Fibroblast of skin of left biceps (primary cell): ENCODE measurements at places on chromosomes 13 and 19.

- DNase-seq = no peak
These were observed 2.6 kb downstream of the ACSBG2 start for GRCh38 chr19:6138066-6138465.

GRCh38 chr19:1266916-1267476 is 2.1 kb upstream of the CIRBP start:
- no peak for DNase-seq

GRCh38 chr13:32124743-32125142 is 93.2 kb downstream of the FRY start:
- no peak for DNase-seq

DNA sequence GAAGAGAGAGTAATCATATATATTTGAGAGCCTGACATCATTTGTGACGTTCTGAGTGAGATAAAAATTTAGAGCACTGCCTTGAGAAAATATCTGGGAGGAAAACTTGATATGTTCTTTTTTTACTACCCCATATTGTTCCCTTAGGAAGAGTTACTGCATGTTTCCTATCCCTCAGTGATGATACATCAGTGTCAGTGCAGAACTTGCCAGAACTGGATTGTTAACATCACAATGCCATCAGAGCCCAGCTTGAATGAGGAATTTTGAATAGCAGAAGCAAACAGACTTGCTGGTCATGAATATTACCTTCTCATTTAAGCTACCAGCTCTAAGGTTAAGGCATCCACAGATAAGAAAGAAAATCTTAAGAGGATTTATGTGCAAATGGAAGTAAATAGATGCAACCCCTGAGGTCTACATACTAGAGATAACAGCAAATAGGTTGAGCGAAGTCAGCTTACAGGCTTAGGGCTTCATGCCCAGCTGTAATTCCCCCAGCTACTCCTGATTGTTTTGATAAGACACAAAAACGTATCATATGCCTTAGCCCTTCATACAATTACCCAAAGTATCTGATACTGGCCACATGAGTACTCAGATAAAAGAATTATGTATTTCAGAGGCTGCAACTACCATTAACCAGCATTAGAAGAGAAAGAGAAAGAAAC is 313.7 kb upstream of the ATXN8OS start:
- DNase-seq = no peak

GRCh38 chr13:44906713-44907112 is 82.6 kb downstream of the NUFIP1 start:
- DNase-seq = no peak

DNA sequence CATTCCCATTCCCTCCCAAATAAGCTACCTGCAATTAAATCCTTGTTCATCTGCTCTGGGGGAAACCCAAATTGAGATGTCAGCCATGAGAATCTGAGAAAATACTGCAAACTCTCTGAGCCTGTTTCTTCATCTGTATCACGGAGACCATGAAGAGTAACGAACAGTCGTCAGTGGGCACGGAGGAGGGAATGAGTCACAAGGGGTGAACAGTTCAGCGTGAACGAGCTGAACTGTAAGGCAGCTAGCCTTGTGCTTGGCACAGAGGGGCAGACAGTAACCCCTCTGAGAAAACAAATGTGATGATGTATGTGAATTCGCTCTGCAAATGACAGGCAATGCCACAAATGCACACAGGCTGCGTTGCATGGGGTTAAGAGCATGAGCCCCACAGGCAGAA is 288.7 kb downstream of the FOXO1 start:
- no peak for DNase-seq

DNA sequence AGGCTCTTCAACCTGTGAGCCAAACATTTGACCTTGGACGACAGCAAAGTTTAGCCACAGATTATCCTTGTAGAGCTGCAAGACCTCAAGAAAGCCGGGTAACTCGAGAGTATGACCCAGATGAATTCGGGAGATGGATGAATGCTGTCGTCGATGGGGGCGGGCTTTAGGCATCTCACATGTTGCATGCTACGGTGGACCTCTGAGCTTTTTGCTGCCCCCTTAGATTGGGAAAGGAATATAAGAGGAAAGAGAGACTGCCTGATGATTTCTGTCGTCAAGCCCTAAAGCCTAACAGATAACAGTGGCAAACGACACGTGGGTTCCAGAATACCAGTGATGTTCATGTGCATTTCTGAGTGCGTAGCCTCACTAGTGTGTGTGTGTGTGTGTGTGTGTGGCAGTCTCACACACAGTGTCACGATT is 730 bp upstream of the ABCC4 start:
- no peak for DNase-seq

- DNase-seq = no peak
These were observed 23.5 kb upstream of the SLC15A1 start for GRCh38 chr13:98775844-98776598.

GRCh38 chr13:32594157-32594738 is 8.0 kb downstream of the PDS5B start:
- no peak for DNase-seq

DNA sequence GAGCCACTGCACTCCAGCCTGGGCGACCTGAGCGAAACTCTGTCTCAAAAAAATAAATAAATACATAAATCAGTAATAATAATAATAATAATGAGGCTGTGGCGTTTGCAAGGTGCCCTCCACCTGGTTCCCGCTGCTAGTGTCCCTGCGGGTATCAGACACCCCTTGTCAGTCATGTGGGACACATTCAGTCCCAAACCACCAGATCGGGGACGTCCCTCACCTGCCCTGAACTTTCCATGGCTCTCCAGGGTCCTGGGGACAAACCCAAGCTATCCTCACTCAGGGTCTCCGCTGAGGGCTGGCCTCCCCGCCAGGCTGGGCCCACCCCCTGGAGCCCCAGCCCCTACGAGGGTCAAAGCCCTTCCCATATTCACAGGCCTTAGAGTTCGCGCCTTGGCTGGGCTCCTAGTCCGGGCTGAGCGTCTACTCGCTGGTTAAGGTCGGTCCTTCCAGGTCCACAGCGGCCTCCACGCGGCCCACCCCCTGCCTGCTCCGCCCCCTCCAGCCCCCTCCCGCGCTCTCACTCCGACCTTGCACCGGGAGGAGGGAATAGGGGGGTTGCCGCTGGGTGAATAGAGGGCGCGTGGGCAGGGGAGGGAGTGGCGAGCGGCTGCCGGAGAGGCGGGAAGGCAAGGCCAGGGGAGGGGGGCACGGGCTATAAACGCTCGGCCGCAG is 349 bp upstream of the KISS1R start:
- DNase-seq = no peak

DNA sequence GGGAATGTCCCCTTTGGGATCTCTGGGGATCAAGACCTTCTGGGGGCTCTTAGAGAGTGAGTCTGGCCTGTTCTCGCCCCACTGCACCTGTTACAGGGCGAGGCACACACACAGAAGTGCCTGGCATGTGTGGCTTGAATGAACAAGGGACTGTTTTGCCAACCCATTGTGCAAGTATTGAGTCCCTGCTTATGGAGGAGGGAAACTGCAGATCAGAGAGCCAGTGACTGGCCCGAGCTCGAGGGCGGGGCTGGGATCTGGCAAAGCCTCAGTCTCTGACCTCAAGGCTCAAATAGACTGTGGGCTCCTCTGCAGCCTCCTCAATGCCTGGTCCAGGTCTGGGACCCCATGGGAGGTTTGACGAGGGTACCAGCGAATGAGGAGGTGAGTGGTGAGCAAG is 5.5 kb downstream of the RAVER1 start:
- no peak for DNase-seq

DNA sequence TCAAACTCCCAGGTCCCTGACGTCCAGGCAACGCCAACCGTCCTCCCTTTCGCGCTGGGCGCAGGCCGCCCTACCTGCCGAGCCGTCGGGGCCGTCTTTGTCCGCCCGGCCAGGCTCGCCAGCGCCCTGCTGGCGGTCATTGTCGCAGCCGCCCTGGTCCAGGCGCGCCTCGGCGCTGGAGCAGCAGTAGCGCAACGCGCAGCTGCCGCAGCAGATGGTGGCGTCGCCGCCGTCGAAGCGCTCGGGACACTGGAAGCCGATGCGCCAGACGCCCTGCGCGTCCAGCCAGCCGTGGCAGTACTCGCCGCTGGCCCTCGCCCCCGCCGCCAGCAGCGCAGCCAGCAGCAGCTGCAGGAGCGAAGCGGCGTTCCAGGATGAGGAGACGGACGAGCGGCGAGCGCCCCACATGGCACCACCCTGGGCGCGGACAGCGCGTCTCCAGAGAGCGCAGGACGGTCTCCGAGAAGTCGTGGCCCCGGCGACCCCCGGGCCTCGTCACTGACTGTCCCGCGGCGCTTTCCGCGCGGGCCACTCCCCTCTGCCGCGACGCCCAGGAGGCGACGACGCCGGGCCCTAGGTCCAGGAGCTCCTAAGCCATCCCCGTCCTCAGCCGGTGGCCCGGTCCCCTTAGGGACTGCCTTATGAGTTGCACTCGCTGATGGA is 1.1 kb downstream of the SHISA2 start:
- no peak for DNase-seq

- no peak for DNase-seq
These were observed 28.2 kb downstream of the HPN start for GRCh38 chr19:35069696-35070095.

DNA sequence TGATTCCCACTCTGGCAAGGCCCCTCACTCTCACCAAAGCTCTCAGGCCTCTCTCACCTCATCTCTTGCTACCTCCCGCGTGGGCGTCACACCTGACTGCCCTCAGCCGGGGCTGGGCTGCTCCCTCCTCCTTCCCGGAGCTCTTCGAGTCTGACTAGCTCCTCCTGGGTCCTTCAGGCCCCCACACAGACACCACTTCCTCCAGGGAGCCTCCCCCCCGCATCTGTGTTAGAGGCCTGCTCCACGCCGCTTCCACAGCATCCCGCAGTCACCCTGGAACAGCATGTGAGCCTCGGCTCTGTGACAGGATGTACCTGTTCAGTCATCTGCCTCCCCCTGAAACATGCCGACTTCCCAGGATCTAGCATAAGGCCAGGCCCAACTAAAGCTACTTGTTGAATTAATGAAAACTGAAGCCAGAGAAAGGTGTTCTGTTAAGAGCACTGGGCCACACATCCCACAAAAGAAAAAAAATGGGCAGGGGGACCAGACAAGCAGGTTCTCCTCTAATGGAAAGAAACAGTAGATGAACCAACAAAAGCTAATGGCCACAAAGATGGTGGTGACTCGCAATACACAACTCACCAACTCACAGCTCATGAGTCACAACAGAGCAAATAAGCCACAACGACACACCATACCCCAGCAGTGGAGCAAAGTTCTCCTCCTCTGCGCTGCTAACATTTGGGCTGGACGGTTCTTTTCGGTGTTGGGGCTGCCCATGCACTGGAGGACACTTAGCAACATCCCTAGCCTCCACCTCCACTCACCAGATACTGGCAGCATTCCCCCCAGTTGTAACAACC is 3.0 kb downstream of the PPP6R1 start:
- no peak for DNase-seq

GRCh38 chr19:695352-695949 is at the start of gene PRSS57:
Gene PRSS57, minus strand, starts transcription at chr19:695452. Its CDS starts 22 bp downstream, at chr19:695430.
- DNase-seq = no peak

DNA sequence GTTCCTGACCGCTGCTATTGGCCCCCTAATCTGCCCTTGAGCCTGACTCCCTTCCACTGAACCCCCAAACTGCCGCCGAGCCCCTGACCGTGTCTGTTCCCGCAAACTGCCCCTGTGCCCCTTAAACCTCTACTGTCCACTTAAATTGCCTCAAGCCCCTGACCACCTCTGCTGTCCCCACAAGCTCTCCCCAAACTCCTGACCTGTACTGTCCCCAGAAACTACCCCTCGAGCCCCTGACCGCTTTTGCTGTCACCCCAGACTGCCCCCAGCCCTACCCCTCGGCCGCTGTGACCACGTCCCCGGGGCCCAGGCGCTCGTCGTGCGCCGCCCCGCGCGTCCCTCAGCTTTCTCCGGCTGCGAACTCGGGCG is 382 bp downstream of the ZNF77 start:
- DNase-seq = no peak

DNA sequence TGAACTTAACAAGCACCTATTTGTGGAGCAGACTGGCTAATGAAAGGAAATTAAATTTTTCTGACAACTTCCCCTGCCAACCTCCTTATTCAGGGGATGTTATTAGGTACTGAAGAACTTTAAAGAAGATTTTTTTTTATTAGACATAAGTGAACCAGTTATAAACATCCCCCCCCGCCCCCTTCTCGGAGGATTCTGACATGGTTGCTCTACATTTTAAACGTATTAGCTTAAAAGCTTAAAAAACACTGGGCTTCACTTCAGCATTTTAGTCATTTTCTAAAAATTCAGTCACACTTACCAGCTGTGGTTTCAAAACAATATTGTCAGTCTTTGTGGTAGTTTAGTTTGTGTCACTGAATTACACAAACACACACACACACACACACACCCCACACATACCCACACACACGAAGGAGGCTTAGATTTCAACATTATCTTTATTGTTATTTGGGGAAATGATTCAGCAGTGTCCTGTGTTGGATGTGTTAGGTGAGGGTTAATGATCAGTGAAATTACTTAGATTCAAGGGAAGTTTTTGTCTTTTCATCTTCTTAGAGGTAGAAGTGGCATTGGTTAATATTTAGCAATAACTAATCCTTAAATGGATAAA is 145.7 kb downstream of the PCCA start:
- DNase-seq = no peak

- peak; percentile 51 for DNase-seq
These were observed at the start of gene ZNF329 for GRCh38 chr19:58150328-58150921. Gene ZNF329, minus strand, starts transcription at chr19:58150789. Its CDS starts 21,286 bp downstream, at chr19:58129503.

GRCh38 chr13:44333950-44334655 is 39.5 kb upstream of the SERP2 start:
- DNase-seq = no peak

GRCh38 chr19:43455321-43456113 is 9.9 kb downstream of the LYPD3 start:
- DNase-seq = no peak

DNA sequence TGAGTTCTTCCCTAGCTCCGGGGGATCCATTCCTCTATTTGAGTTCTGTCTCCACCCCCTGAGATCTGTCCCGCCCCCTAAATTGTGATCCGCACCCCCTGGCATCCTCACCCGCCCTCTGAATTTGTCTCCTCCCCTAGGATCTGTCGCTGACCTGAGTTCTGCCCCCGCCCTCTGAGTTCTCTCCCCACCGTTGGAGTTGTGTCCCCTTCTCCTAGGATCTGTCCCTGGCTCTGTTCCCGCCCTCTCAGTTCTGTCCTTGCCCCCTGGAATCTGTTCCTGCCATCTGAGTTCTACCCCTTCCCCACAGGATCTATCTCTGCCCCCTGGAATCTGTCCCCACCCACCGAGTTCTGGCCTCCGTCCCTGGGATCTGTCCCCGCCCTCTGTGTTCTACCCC is 1.0 kb upstream of the SLC17A7 start:
- no peak for DNase-seq

DNA sequence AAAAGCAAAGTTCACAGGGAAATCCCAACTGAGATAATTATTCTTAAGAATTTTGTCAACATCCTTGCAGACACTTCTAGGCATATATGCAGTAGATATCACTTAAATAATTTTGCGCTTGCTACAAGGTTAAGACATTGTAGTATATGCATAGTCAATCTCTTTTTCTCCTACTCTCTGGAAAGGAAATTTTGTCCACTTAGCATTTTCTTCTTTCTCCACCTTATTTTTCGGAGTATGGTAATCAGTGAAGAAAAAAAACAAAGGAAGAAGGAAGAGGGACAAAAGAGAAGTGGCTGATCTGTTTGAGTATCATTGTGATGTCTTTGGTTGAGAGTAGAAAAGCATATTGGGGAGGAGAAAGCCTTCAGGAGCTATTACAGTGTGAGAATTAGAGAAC is 104.6 kb downstream of the LACC1 start:
- DNase-seq = no peak

GRCh38 chr19:21835429-21835809 is 563 bp downstream of the ZNF43 start:
- DNase-seq = no peak
